ENCODE measurements at places on chromosomes 12 and 14. TPM values are rescaled to one million over a fixed set of nuclear protein-coding genes. Genes with fewer than 3 reads are reported as not detected.

DNA sequence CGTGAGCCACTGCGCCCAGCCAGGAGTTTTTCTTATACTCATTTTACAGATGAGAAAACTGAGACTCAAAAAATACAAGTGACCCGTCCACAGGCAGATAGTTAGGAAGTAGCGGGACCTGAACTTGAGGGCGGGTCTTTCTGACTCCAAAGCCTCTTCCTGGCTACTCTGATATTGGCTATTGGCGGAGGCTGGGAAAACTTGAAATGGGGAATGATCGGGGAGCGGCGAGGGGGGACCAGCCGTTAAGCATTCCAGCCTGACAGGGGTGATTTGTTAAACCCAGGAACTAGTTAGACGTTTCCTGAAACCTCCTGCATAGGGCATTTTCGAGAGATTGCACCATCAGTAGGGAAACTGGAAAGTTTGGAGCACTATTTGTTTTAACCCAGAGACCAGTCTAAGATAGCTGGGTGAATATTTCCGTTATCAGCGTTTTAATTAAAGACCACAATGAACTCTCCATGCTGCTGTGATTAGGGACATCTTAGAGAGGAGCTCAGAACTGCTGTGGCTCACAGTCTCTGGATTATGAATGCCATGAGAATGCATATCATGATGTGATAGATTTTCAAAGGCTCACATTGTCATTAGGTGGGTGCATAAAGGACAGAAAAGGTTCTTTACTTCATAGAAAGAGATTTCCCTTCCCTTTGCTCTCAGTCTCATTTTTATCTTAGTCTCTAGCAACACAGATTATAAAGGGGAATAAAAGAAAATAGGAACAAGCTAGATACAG lies 2.5 kb downstream of the NR1H4 start:
- H3K36me3 ChIP-seq = no peaks in the 10 kb centered on the region
- H3K27ac ChIP-seq = no peak overlapping the region
- DNase-seq = no peak
- H3K4me3 ChIP-seq = no peak overlapping the region
- H3K4me1 ChIP-seq = no peaks in the 10 kb centered on the region

FGD4 gene
- 53.9 TPM for total RNA-seq

TDRD9 gene
- not detected for total RNA-seq

GPRC5D gene
- total RNA-seq = not detected

DNA sequence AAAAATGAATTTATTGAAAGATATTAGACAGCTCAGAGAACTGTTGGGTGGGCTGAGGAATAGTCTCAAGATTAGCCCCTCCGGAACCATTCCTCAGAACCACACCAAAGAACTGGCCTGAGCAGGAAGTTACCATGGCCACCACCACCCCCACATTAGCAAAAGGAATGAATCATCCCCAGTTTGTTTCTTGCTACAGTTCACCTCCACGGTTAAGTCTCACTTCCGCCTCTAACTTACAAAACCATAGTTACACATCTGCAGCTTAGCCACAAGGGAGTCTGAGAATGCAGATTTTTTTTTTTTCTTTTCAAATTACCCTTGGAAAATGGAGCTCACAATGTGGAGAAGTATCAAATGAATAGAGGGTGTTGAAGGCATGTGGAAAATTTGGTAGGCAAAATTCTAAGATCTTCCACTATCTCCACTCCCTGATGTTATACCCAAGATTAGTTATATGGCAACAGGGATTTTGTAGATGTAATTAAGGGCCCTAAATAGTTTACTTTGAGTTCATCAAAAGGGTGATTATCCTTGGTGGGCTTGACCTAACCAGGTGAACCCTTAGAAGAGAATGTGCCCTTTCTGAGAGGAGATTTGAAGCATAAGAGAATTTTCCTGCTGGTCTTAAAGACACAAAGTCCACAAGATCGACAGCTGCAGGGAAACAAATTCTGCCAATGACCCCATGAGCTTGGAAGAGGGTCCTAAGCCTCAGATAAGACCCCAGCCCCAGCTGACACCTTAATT lies 129.8 kb upstream of the KRR1 start:
- no peak for DNase-seq
- H3K27me3 ChIP-seq = no peaks in the 10 kb centered on the region
- H3K36me3 ChIP-seq = no peaks in the 10 kb centered on the region
- peaks cover 2% of the 10 kb centered on the region for H3K4me1 ChIP-seq

EIF2S3B gene
- total RNA-seq = 2.2 TPM

DNA sequence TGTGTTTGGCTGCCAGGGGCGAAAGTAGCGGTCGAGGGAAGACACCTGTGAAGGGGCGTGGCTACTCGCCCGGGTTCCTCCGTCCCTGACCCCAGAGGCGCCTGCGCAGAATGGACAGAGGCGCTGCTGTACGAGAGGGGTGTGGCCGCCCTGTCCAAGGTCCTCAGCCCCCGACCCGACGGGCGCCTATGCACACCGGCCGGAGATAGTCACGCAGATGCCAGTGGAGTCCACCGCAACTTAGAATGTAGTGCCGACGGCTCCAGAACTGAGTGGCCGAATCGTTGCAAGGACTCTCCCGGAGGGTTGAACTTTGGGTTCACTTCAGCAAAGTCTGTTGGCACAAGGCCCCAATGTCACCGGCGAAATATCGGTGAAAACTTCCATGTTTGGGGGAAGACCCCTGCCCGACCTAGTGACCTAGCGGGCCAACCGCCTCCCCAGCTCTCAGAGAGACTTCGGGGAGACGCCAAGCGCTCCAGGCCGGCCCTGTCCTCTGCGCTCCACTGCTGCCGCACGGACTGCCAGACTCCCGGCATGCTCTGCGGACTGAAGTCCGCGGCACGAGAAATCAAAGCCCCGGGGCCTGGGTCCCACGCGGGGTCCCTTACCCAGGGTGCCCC lies 541 bp upstream of the RNU6-7 start:
- no peak overlapping the region for H3K27ac ChIP-seq
- H3K27me3 ChIP-seq = no peaks in the 10 kb centered on the region
- no peaks in the 10 kb centered on the region for H3K4me1 ChIP-seq
- peak; percentile 97 for DNase-seq
- peak overlapping the region; percentile 97 for H3K4me3 ChIP-seq

DNA sequence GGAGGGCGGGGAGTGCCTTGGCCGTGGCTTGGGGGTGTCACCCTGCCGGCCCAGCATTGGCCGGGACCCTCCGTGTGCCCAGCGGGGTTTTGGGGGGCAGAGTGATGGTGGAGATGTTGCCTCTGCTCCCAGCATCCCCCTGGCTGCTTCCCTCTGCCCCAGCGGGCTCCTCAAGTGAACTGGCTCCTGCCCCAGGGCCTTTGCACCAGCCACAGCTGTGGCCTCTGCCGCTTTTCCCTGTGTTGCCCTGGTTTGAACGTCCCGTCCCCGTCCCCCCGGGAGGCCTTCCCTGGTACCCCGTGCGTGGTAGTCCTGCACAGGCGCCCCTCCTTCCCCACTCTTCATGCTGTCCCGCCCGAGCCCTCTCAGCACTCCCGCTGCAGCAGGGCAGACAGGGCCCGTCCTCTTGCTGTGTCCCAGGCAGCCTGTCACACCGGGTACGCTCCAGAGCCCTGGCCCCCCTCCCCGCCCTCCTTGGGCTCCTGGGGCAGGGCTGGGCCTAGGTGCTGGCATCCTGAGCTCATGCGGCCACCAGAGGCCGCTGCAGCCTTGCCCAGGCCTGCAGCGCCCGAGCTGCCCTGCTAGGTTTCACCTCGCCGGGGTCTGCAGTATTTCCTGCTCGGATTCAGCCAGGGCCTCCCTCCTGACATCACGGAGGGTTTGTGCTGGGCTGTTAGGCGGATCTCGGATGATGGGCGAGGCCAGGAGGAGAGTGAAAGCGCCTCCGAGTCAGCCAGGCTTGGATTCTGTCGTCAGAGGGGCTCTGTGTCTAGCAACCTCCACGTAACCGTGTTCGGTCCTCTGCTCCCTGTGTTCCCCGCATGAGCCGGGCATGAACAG lies 9.5 kb downstream of the NOC4L start:
- peaks cover 4% of the 10 kb centered on the region for H3K36me3 ChIP-seq
- no peaks in the 10 kb centered on the region for H3K4me1 ChIP-seq
- no peak overlapping the region for H3K4me3 ChIP-seq

GRCh38 chr12:2261708-2262107 lies 208.9 kb downstream of the CACNA1C start:
- DNase-seq = no peak
- no peaks in the 10 kb centered on the region for H3K27me3 ChIP-seq
- H3K27ac ChIP-seq = no peak overlapping the region
- H3K4me1 ChIP-seq = no peaks in the 10 kb centered on the region

YEATS4 gene
- total RNA-seq = 37.7 TPM

DNA sequence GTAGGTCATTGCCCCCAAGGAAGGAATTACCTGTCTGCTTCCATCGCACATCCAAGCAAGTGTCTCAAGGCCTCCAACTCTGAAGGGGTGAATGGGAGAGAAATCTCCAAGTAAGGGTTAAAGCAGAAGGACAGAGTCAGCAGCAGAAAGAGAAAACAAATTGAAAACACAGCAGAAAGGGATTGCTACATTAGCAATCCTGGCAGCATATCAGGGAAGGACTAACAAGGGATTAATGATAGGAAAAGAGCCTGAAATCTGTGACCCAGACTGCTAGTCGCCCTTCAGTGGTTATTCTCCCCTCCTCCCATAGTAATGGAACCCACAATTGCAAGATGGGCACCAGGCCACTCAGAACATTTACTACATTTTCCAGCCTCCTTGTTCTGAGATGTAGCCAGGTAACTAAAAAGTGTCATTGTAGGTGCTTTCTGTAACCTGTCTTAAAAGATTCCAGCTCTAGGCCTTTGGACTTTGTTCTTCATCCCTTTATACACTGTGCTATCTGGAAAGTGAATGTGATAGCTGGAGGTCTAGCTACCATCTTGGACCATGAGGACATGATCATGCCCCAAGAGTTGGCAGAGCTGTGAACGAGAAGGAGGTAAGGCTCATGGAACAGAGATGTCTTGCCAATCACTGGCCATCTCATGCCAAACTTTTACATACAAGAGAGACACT lies 36.0 kb downstream of the MAP3K9 start:
- peaks cover 17% of the 10 kb centered on the region for H3K36me3 ChIP-seq
- H3K27ac ChIP-seq = no peak overlapping the region
- H3K27me3 ChIP-seq = no peaks in the 10 kb centered on the region
- H3K4me1 ChIP-seq = peaks cover 2% of the 10 kb centered on the region

MMP17 gene
- total RNA-seq = 14.8 TPM

DNA sequence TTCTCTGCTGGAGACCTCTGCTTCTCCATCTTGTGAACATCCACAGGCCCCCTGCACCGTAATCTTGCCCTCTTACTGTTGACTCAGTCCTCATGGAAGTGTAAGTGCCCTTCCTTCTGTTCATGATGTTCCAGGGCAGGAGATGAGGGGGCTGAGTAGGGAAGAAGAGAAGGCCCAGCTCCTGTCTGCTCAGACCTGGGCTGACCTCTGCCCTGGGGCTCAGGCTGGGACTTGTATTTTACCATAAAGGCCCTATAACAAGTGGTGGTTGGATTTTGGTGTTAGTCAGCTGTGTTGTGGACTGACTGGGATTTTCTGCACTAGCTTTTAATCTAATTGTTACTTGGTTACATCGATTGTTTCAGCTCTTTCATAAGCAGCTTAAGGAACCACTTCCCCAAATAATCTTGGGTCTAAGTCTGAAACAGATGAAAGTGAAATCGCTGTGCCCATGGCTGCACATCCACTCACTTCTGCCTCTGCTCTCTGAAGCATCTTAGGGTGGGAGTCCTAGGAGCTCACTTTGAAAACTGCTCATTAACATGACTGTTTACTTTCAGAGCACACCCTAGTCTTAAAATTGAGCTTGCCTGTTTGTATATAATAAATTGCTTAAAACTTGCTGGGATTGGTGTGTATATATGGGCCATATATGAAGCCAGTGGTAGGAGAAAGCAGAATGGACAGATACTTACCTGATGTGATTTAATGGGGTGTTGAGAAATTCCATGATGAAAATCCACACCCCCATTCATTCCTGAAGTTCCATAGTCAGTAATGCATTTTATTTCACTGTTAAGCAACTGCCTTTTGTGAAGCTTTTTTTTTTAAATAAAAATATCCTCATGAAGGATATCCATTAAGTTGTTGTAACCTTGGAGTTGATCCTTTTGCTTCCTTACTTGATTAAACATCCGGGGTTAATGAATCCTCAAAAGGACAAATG lies 17.7 kb downstream of the C12orf71 start:
- no peak overlapping the region for H3K27ac ChIP-seq
- no peak overlapping the region for H3K4me3 ChIP-seq
- no peaks in the 10 kb centered on the region for H3K36me3 ChIP-seq
- no peaks in the 10 kb centered on the region for H3K27me3 ChIP-seq
- DNase-seq = no peak

GRCh38 chr14:53113989-53114388 lies 39.1 kb downstream of the DDHD1 start:
- no peak overlapping the region for H3K4me3 ChIP-seq
- no peaks in the 10 kb centered on the region for H3K4me1 ChIP-seq
- no peaks in the 10 kb centered on the region for H3K36me3 ChIP-seq
- H3K27me3 ChIP-seq = no peaks in the 10 kb centered on the region
- DNase-seq = peak; percentile 32

- no peaks in the 10 kb centered on the region for H3K27me3 ChIP-seq
- no peak overlapping the region for H3K27ac ChIP-seq
- H3K36me3 ChIP-seq = peaks cover 8% of the 10 kb centered on the region
- no peak overlapping the region for H3K4me3 ChIP-seq
- no peak for DNase-seq
Observed at GRCh38 chr12:109223868-109224267, 85.2 kb downstream of the FOXN4 start.

GRCh38 chr12:50678650-50679365 lies 85.1 kb upstream of the ATF1 start:
- no peaks in the 10 kb centered on the region for H3K4me1 ChIP-seq
- no peak overlapping the region for H3K27ac ChIP-seq
- H3K36me3 ChIP-seq = peaks cover 28% of the 10 kb centered on the region
- DNase-seq = no peak
- H3K27me3 ChIP-seq = no peaks in the 10 kb centered on the region

DNA sequence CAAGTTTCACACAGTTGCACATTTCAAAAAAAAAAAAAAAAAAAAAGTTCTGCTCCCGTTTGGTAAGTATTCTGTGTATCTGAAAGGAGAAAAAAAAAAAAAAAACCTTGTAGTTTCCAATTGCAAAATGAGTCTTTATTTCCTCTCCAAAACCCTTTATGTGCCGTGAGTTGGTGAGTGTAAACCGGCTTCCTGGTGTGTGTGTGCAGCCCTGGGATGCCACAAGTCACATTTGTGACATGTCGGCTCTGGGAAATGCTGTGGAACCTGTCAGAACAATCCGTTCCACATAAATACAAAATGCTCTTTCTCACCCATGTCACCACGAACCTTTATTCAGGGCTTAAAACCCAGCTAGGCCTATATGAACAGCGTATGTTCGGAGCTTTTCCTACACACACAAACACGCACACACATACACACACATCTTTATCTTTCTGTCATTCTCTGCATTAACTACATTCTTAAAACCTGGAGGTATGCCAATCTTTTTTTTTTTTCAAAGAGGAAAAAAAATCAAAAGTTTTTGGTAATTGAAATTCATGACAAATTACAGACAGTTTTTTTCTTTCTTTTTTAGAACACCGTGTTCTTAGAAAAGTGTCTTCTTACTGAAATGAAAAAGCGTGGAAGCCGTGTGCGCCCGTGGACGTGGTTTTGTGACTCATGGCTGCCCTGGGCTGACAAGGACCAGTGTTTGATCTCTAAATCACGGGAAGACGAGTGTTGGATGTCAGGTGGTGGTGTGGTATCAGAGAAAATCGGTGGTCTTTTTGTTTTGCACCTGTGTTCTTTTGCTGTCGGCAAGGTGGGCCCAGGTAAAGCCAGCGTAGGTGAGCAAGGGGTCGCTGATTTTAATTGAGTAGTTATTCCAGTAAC lies 612.0 kb downstream of the VRK1 start:
- no peak overlapping the region for H3K4me3 ChIP-seq
- peaks cover 12% of the 10 kb centered on the region for H3K4me1 ChIP-seq
- no peak overlapping the region for H3K27ac ChIP-seq
- no peak for DNase-seq

ZNF891 gene
- 2.1 TPM for total RNA-seq

MYO1H gene
- total RNA-seq = 0.11 TPM

CCDC38 gene
- not detected for total RNA-seq

Data from H9 (cell line).